ENCODE measurements at places on chromosomes 1 and 21. TPM values are rescaled to one million over a fixed set of nuclear protein-coding genes. Genes with fewer than 3 reads are reported as not detected.

SAMSN1 gene
- total RNA-seq: 6.8 TPM

LIX1L gene
- 40.1 TPM for total RNA-seq

- no peak overlapping the region for H3K4me3 ChIP-seq
- peaks cover 30% of the 10 kb centered on the region for H3K36me3 ChIP-seq
- H3K27ac ChIP-seq: no peak overlapping the region
- H3K27me3 ChIP-seq: no peaks in the 10 kb centered on the region
- peaks cover 12% of the 10 kb centered on the region for H3K4me1 ChIP-seq
- no peak for DNase-seq
Observed at GRCh38 chr1:151655371-151655770, 43.5 kb downstream of the SNX27 start.

GRCh38 chr1:36510418-36510817, 27.7 kb upstream of the CSF3R start:
- H3K36me3 ChIP-seq: no peaks in the 10 kb centered on the region
- no peak overlapping the region for H3K4me3 ChIP-seq
- H3K4me1 ChIP-seq: peaks cover 7% of the 10 kb centered on the region
- DNase-seq: no peak

- no peaks in the 10 kb centered on the region for H3K27me3 ChIP-seq
- no peak overlapping the region for H3K4me3 ChIP-seq
- peaks cover 11% of the 10 kb centered on the region for H3K4me1 ChIP-seq
- H3K36me3 ChIP-seq: peaks cover 4% of the 10 kb centered on the region
- no peak overlapping the region for H3K27ac ChIP-seq
Observed at GRCh38 chr1:21904704-21905520, 32.2 kb downstream of the HSPG2 start.

DNA sequence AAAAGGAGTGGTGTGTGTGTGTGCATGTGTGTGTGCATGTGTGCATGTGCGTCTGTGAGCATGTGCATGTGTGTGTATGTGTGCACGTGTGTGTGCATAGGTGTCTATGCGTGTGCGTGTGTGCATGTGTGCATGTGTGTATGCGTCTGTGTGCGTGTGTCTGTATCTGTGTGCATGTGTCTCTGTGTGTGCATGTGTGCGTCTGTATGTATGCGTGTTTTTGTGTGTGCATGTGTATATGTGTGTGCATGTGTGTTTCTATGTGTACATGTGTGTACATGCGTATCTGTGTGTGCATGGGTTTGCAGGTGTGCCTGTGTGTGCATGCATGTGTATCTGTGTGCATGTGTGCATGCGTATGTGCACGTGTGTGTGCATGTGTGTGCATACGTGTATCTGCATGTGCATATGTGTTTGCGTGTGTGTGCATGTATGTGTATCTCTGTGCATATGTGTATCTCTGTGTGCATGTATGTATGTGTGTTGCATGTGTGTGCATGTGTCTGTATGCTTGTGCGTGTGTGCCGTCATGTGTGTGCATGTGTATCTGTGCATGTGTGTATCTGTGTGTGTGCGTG, 77.9 kb downstream of the TCP10L start:
- H3K4me1 ChIP-seq: no peaks in the 10 kb centered on the region
- H3K36me3 ChIP-seq: peaks cover 58% of the 10 kb centered on the region
- DNase-seq: no peak
- no peaks in the 10 kb centered on the region for H3K27me3 ChIP-seq
- H3K4me3 ChIP-seq: no peak overlapping the region

DNA sequence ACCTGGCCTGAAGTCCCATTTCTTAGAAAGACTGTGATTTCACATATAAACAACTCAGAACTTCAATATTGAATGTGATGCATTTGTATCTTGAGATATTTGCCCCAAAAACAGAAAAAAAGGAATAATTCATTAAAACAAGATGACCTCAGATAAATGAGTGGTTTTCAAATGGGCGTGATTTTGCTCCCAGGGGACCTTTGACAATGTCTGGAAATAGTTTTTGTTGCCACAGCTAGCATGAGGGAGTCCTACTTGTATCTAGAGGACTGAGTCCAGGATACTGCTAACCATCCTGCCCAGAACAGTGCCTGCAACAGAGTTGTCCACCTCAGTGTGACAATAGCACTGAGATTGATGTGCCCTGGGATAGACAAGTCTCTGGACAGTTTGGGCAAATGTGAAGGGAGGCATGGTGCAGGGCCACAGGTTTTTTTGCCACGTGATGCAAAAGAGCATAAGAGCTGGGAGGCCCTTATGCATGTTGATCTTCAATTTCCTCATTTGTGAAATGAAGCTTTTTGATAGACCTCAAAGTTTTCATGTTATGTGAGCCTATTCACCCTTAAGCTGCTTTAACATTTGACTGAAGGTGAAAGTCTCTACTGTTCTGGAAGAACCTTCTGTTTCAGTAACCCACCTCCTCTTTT, 46.2 kb downstream of the MAP3K7CL start:
- no peaks in the 10 kb centered on the region for H3K36me3 ChIP-seq
- H3K4me3 ChIP-seq: no peak overlapping the region
- H3K27me3 ChIP-seq: no peaks in the 10 kb centered on the region
- H3K4me1 ChIP-seq: peaks cover 14% of the 10 kb centered on the region
- no peak for DNase-seq

DNA sequence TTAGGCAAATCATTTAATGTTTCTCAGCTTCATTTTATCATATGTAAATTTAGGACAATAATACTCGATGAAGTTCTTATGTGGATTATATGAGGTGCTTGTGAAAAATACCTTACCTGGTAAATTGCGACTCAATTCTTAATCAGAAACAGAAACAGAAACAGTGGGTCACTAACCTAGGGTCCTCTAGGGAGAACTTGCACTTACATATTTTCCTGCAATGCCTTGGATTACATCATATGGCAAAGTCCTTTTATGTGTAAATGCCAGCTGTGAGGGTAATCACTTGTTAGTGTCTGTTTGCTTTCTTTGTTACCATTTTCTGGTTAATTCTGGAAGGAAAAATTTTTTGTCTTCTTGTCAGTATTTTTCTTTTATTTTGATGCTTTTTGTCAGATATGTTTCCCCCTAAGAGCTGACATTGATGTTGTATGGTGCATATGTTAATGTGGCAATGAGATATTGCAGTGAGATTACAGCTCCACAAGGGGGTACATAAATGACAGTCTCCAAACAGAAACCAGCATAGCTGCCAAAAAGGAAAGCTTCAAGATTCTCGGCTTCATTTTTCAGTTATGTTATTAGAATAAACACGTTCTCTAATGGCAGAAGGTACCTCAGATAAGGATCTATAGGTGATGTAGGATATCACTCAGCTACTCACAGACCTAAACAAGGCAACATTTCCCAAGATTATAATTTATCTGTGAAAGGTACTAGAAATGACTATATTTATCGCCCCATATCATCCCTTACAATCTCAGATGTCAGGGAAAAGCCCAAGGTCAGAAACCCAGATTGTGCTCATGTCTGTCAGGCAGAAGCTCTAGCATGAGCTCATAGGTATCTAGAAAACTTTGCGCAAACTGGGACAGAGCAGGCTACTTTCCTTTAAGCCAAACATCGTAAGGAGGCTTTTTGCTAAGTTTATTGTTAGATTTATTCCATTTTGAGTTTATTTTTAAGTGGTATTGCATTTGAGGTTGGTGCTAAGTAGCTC, 119.9 kb downstream of the FASLG start:
- H3K4me3 ChIP-seq: no peak overlapping the region
- H3K4me1 ChIP-seq: no peaks in the 10 kb centered on the region
- H3K36me3 ChIP-seq: no peaks in the 10 kb centered on the region
- no peak overlapping the region for H3K27ac ChIP-seq

DNA sequence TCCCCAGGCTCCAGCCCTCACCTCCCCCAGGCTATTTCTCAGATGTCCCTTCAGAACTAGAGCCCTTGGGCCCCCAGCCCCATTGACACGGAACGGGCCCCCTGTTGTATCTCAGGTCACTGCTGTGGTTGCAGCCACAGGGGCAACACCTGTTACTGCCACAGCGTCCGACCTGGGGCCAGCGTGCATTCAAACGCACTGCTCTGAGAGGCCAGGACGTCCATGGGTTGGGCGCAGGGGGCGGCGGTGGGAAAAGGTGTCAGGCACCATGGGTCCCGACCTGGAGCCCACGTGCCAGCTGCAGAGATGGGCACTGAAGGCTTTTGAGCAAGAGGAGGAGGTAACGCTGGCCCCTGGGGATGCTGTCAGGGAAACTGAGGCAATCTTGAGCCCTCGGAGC, 13.3 kb downstream of the FAAP20 start:
- no peak for DNase-seq
- H3K27ac ChIP-seq: no peak overlapping the region
- H3K4me3 ChIP-seq: no peak overlapping the region

DNA sequence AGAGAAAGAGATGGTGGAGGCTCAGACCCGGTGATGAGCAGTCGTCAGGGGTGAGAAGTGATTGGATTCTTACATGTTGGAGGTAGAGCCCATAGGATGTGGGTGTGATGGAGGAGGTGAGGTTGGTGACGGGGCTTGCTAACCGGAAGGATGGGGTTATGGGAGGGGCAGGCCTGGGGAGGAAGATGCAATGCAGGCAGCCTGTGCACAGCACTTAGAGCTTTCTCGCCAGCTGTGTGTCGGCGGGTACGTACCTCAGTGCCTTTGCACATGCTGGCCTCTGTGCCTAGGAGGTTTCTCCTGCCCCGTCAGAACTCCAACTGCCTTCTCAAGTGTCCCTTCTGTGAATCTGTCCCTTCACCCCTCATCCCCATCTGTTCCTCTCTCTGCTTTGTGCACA, 2.9 kb upstream of the BSND start:
- no peaks in the 10 kb centered on the region for H3K36me3 ChIP-seq
- no peak for DNase-seq
- H3K4me1 ChIP-seq: peaks cover 5% of the 10 kb centered on the region
- no peaks in the 10 kb centered on the region for H3K27me3 ChIP-seq
- H3K4me3 ChIP-seq: no peak overlapping the region
- no peak overlapping the region for H3K27ac ChIP-seq
